NCI-H146 (cell line): ENCODE measurements at places on chromosomes 4 and X.

GRCh38 chrX:1592470-1593142 lies 1.2 kb downstream of the AKAP17A start:
- peak; percentile 5 for DNase-seq

- no peak for DNase-seq
These were observed 78.9 kb downstream of the NDST3 start for GRCh38 chr4:118113220-118113619.

DNA sequence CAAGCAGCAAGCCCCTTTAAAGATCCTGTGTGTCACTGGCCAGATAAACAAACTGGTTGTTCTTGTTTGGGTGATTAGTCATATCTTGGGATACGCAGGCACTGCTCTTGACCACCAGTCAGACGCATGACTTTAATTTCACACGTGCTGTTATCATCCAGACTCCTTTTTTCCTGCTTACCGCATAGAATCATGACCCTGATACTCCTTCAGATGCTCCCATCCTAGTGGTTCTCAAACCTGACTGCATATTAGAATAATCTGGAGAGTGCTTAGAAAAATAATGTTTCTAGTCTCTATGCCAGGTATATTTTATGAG lies 78.8 kb downstream of the CLDN22 start:
- DNase-seq: no peak

- DNase-seq: no peak
These were observed 82.5 kb downstream of the CPE start for GRCh38 chr4:165461159-165461821.

- no peak for DNase-seq
These were observed 78.3 kb upstream of the ARSJ start for GRCh38 chr4:114057746-114058145.
